Epithelial cell of alveolus of lung (primary cell): ENCODE measurements at places on chromosomes 2 and 18. TPM values are rescaled to one million over a fixed set of nuclear protein-coding genes. Genes with fewer than 3 reads are reported as not detected.

MYO1B gene
- total RNA-seq: 46.2 and 72.1 TPM in 2 replicates

RAD51AP2 gene
- under 0.01 TPM in 1 of 2 replicates, not detected in the other for total RNA-seq

LIMS3 gene
- total RNA-seq: 0.48 and 1.7 TPM in 2 replicates

DAPL1 gene
- not detected in 2 replicates for total RNA-seq

COBLL1 gene
- total RNA-seq: 0.56 and 4.3 TPM in 2 replicates

LHCGR gene
- total RNA-seq: 0.39 TPM in 1 of 2 replicates, not detected in the other

TNS1 gene
- 29.6 and 78.2 TPM in 2 replicates for total RNA-seq

NGEF gene
- 0.08 and 3.0 TPM in 2 replicates for total RNA-seq

SERPINB11 gene
- total RNA-seq: not detected in 2 replicates

SULT1C4 gene
- total RNA-seq: 2.1 and 3.1 TPM in 2 replicates

UGP2 gene
- 85.5 and 146 TPM in 2 replicates for total RNA-seq

ADCYAP1 gene
- not detected in 2 replicates for total RNA-seq

CRYGC gene
- not detected in 2 replicates for total RNA-seq

RNPEPL1 gene
- total RNA-seq: 35.9 and 41.3 TPM in 2 replicates

SP110 gene
- 8.1 and 10.5 TPM in 2 replicates for total RNA-seq

SLC9A4 gene
- total RNA-seq: not detected in 2 replicates

KCNS3 gene
- 1.4 and 12.4 TPM in 2 replicates for total RNA-seq

SERPINB7 gene
- total RNA-seq: 0.91 TPM in 1 of 2 replicates, not detected in the other

AFF3 gene
- total RNA-seq: 5.7 and 6.6 TPM in 2 replicates

LIPG gene
- total RNA-seq: 2.5 and 58.8 TPM in 2 replicates

LBX2 gene
- total RNA-seq: 0.64 and 3.1 TPM in 2 replicates

COL4A3 gene
- total RNA-seq: 0.13 and 0.48 TPM in 2 replicates

DLX1 gene
- not detected in 2 replicates for total RNA-seq

ACMSD gene
- not detected in 2 replicates for total RNA-seq

TSGA10 gene
- 0.72 and 0.91 TPM in 2 replicates for total RNA-seq

ANKRD30B gene
- total RNA-seq: not detected in 2 replicates
